ENCODE measurements at places on chromosomes 1 and 21.

GRCh38 chr1:186374303-186375151, 526 bp downstream of the TPR start:
- DNase-seq = peak; percentile 32

DNA sequence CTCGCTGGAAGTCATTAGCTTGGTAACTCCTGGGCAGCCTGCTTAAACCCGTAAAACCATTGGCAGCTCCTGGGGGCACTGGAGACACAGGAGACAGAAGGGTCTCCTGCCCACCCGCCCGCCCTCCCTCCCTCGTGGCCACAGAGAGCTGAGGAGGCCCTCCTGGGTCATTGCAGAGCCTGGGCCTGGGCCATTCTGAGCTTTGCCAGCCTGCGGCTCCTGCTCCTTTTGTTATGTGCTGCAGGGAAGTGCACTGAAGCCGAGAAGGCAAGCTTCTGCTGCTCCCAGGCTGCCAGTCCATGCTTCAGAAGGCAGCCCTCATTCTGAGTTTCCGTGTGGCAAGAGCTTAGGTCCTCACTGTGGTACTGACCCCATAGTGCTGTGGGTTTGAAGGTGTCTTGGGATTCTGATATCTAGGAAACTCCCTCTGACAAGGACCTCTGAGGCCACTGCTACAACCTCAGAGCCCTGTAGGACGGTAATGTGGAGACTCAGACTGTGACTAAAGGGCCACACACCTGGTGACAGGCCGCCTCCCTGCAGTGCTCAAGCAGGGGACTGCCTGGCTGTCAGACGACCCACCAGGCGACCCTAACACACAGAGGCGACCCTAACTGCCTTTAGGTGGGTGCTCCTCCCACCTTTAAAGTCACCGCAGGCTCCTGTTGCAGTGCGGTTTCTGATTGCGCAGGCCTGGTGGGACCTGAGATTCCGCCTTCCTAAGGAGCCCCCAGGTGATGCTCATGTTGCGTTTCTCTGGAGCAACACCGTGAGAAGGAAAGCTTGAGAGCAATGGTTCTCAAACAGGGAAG, 118.7 kb downstream of the IER5 start:
- no peak for DNase-seq

DNA sequence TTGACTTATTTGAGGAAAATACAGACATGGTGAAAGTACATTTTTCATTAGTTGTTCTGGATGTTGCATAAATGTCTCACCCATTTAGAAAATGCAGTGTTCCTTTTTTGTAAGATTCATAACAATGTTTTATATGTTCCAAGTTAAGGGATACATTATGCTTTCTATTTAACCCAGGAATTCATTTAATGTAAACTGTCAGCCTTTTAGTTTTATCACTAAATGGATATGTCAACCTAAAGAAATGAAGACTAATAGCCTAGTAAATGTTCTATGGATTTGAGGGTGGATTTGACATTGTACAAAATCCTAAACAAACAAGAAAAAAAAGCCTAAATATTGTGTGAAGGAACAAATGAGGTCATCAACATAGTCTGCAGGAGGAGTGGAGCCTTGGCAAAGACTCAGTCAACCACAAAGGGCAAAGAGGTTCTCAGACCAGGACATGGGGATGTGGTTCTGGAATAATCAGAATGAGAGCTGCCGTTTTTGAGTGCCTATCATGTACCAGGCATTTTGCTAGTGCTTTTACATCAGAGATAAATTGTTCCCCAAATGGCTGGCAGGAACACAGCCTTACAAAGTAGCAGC, 8.8 kb upstream of the INSL5 start:
- DNase-seq = no peak

- DNase-seq = no peak
Observed at GRCh38 chr1:43783096-43783670, 75.8 kb downstream of the ST3GAL3 start.

- peak; percentile 95 for DNase-seq
Observed at GRCh38 chr1:156659988-156660751, 17.0 kb downstream of the NES start.

- DNase-seq = peak; percentile 89
Observed at GRCh38 chr1:161989786-161990185, 33.9 kb downstream of the OLFML2B start.

GRCh38 chr21:45163413-45164123, 89.2 kb downstream of the ADARB1 start:
- no peak for DNase-seq

GRCh38 chr1:17502326-17502778, 37.1 kb upstream of the ARHGEF10L start:
- peak; percentile 79 for DNase-seq

GRCh38 chr1:195294911-195295310, 1313.3 kb downstream of the KCNT2 start:
- DNase-seq = no peak

DNA sequence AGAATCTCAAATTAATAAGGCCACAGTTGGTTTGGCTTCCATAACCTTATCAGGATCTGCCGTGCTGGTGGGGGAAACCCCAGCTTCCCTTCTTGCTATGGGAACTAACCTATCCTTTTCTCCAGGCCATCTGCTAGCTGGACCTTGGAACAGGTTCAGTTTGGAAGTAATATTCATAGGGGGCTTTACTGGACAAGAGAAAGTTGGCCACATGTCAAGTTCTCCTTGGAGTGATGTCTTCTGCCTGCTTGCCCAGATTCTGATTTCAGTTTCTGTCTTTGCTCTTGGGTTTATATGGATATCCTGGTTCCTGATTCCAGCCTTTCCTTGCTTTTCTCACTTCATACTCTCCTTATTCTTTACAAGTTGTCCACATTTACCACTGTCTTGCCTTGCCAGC, 279.6 kb downstream of the ASTN1 start:
- no peak for DNase-seq

DNA sequence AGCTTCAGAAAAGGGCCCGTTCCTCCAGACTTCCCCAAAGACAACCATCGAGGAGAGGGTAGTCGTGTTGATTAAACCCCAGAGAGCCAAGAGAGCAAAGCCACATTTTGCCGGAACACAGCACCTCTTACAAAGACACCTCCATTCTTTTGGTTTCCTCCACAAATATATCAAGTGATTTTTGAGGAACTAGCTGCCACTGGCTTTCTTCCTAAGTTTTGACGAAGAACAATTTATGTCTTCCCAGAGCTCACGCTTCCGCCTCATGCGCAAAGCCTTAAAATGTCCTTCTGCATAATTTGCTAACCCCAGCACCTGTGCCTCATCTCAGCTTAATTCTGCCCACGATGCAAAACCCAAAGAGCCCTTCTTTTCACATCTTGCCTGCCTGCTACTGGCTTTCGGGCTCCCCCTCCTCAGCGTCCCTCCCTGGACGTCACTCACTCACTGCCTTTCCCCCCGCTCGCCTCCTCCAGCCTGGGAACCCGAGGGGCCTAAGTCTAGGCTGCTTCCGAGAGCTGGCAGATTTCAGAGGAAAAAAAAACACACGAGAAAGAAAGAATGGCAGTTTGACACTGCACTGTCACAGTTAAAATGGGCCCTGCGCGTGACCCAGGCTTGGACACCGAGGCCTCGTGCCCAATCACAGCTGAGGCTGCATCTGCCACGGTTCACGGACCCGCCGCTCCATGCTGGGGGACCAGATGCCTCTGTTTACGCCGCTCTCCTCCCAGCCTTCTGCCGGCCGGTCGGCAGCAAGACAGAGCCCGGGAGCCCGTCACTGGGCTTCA, 77.6 kb upstream of the IFNAR2 start:
- DNase-seq = peak; percentile 22
